ENCODE measurements at places on chromosomes 2 and 18. TPM values are rescaled to one million over a fixed set of nuclear protein-coding genes. Genes with fewer than 3 reads are reported as not detected.

The ADCYAP1 gene
- total RNA-seq: not detected

DNA sequence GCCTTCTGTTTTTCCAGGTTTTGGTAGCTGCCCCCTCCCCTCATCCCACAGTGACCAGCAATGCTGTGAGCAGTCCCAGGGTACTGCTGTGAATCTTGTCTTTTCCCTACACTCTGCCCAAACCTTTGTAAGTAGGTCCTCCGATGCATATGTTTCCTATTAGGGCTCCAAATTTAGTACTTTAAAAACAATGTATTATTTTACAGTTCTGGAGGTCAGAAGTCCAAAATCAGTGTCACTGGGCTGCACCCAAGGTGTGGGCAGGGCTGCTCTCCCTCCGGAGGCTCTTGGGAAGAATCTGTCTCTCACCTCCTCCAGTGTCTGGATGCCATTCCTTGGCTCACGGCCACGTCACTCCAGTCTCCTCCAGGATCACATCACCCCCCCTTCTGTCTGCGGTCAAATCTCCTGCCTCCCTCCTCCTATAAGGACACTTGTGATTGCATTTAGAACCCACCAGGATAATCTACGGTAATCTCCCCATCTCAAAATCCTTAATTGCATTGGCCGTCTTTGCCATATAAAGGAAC is 208.5 kb downstream of the SH3BP4 start:
- DNase-seq: no peak

GRCh38 chr2:152603166-152603565 is 114.1 kb downstream of the PRPF40A start:
- DNase-seq: no peak

The EPB41L3 gene
- total RNA-seq: 9.8 TPM

DNA sequence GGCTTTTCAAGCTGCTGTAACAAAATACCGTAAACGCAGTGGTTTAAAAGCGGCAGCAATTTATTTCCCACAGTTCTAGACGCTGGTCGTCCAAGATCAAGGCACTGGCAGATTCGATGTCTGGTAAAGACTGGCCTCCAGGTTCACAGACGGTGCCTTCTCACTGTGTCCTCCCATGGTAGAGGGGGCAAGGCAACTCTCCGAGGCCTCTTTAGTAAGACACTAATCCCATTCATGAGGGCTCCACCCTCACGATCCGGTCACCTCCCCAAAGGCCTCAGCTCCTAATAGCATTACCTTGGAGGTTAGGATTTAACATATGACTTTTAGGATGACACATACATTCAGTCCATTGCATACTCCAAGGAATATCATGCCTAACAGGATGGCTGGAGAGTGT is 117.2 kb downstream of the SH3RF3 start:
- no peak for DNase-seq

DNA sequence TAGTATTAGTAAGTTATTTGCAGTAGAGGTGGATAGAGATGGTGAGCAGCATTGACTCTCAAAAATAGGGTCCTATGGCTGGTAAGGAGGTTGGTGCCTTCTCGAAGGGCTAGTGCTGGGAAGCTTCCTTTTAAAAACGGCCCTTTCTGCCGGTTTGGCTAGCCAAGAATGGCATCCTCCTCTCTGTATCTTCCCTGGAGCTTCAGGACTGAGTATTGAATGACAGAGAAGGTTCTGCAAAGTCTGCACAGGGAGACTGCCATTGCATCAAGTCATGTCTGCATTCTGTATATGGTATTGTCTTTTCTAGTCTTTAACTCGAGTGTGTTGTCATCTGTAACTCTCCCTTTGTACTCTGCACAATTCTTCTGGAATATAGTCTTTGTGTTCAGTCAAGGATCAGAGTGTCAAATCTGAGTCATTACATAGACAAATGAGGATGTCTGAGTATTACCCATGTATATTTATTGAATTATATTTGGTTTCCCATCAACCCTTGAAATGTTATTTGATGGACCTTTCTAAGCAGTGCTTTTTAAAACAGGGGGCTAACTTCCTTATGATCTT is 1.1 kb downstream of the LDLRAD4 start:
- DNase-seq: no peak

The IL1R2 gene
- total RNA-seq: 99.6 TPM

DNA sequence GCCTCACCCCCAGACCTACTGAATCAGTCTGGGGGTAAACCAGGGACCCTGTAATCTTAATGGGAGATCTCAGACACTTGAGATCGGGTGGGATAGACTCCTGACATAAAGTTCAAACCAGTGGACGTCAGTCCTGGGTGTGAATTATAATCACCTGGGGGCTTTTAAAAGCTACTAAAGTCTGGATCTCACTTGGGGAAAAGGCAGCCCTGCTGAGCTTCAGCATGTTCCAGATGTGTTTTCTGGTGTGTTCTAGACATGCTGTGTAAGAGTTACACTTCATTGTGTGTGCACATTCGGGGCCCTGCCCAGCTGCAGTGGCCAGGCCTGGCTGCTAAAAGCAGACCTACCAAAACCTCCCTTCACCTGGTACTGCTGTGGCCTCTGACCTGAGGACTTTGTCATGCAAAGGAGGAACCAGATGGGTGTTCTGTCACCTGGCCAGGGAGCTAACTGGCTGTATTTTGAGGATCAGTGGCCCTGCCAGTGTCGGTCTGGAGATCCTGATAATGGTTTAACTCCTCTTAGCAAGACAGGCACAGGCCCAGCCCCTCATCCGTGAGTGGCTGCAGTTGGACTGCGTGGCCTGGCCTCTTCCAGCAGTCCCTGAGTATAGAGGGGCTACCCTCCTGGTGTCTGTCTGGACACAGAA is 10.6 kb downstream of the RRM2 start:
- no peak for DNase-seq

The BCL11A gene
- 20.5 TPM for total RNA-seq

- no peak for DNase-seq
Measured at GRCh38 chr2:197600306-197600705, 75.1 kb downstream of the RFTN2 start.

- no peak for DNase-seq
Measured at GRCh38 chr2:46692316-46692715, 213.0 kb downstream of the TMEM247 start.

DNA sequence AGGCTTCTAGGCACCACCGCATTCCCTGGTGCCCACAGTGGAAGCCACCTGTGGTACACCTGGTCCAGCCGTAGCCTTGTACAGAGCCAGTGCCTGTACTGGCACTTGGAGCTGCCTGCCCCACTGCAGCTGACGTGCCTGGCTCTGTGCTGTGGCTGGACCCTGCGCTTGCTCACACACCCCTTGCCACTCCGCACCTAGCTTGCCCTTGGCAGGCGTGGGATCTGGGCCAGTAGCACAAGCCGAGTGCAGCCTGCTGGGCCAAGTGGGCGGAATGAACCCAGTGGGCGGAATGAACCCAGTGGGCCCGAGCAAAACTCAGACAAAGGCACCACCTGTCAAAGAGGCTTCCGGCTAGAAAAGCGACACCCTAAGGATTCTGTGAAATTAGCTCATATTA is 126.3 kb downstream of the ARHGAP28 start:
- DNase-seq: no peak

GRCh38 chr18:5543036-5543680 is 639 bp downstream of the EPB41L3 start:
- DNase-seq: no peak

The MAP2 gene
- 12.5 TPM for total RNA-seq

The CAB39 gene
- 83.9 TPM for total RNA-seq

DNA sequence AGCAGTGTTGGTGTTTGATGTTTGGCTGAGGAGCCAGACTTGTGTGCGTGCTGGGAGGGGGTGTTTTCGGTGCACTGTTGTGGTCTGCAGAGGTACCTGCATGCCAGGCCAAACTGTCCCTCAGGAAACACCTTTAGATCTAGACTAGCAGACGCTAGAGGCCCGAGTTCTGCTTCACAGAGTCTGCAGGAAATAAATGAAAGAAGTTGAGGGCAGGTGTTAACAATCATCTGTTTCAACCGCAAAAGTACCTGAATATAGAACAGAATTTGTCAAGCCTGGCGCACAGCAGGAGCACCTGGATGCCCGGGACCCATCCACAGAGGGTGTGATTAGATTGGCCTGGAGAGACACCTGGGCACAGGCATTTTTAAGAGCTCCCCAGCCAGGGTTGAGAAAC is 40.5 kb upstream of the REL start:
- peak; percentile 11 for DNase-seq

The FOXI3 gene
- total RNA-seq: not detected

DNA sequence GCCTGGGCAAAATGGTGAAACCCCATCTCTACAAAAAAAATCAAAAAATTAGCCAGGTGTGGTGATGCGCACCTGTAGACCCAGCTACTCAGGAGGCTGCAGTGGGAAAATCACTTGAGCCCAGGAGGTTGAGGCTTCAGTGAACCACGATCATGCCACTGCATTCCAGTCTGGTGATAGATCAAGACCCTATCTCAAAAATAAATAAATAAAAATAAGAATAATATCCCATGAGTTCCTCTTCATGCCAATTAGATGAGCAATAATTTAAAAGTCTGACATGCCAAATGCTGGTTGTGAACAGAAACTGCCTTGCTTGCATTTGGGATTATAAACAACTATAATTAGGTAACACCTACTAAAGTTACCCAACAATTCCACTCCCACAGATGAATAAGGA is 22.1 kb upstream of the ANKRD44 start:
- DNase-seq: no peak

DNA sequence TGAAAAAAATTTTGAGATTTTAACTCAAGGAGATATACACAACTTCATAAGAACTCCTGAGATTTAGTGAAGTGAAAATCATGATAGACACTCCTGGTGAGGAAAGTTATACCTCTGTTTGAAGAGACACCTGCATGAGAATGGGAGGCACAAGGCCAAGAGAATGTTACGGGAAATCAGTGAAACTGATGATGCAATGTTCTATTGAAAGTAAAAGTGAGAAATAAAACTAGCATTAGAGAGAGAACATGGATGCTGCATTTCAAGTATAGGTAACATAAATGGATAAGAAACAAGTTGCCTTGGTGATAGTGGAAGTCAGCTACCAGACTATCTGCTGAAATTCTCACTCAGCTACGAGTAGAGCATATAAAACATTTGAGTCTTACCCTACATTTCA is 562.1 kb upstream of the FANCL start:
- DNase-seq: no peak

The C2orf76 gene
- 8.4 TPM for total RNA-seq

- no peak for DNase-seq
Measured at GRCh38 chr2:104028061-104028460, 825.9 kb upstream of the POU3F3 start.

DNA sequence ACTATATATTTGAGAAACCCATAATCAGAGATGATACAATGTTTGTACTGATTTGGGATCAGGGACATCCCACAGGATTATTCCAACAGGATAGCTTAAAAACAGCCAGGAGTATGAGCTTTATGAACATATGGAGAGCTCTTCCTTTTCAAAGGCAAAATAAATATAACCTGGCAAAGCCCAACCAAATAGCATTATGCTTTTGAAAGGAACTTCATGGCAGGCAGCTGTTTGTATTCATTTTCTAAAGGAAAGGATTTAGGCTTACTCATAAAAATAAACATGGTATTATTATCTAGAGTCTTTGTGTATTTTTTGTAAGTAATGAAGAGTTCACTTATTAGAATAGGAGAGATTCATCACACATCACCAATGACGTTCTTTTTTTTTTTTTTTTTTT is 44.4 kb downstream of the CCDC195 start:
- DNase-seq: peak; percentile 2

DNA sequence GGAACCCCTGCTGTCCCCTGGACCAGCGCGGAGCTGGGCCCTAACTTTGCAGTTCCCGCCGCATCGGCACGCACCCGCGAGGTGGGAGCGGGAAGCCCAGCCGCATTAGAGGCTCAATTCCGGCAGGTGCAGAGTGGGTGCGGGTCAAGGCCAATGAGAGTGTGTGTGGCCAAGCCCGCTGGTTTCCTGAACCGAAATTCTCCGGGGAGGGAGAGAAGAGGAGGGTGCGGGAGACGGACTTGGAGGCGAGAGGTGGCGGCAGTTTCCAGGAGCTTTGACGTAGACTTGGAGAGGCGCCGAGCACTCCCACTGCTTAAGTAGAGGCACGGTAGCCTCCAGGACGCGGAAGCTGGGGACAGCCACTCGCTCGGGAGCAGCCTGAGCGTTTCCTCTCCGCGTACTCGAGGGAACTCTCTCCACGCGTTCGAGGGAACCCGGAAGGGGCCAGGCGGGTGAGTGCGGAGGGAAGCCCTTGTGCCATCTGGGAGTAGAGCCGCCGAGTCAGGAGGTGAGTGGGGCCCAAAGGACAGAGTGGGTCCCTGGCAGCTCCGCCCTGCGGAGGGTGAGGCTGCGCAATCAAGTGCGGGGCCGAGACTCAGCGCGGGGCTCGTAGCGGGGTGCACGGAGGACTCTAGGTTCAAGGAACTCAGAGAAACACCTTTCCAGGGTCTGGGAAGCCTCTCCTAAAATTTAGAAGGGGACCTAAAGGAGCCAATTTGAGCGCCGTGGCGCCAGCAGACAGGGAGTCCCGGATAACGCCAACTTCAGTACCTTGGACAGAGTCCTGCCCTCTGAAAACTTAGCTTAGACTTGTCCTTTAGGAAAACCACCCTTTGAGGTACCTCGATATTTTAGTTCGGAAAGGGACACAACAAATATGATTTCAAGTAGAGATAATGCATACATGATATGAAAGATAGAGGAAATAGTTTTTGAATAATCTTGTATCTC is at the start of gene FAM237A:
Gene FAM237A (plus strand): TSS at position 413 of the 951 bp plus-strand sequence. CDS start 1,750 bp downstream, outside the sequence.
- DNase-seq: peak; percentile 85

The HIBCH gene
- 93.3 TPM for total RNA-seq

The GPR55 gene
- total RNA-seq: 0.37 TPM

DNA sequence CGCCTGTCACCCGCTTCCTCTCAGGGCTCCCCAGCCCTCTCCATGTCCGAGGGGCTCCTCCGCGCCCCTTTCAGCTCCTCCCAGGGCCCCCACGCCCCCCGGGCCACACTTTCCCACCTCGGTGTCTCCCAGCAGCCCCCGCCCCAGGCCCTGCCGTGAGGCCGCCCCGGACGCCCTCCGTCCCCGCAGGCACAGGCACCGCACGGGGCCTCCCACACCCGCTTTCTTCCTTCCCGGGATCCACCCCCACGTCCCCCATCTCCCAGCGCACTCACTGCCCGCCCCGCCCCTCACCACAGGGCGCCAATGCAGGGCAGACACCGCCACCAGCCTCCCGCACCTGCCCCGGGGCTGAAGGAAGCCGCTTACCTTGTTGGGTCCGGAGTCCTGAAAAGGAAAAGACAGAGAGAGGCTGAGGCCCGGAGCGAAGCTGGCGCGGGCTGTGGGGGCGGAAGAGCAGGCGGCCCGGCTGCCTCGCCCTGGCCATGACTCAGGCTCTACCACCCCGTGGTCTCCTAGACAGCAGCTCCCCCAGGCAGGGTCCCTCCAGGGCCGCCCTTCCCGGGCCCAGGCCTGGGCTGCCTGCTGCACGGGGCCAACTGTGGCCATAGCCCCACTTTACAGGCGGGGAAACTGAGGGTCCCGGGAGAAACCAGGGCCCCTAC is 37.7 kb downstream of the KIF1A start:
- DNase-seq: no peak

The KCNIP3 gene
- 1.6 TPM for total RNA-seq

The FKBP1B gene
- total RNA-seq: not detected

DNA sequence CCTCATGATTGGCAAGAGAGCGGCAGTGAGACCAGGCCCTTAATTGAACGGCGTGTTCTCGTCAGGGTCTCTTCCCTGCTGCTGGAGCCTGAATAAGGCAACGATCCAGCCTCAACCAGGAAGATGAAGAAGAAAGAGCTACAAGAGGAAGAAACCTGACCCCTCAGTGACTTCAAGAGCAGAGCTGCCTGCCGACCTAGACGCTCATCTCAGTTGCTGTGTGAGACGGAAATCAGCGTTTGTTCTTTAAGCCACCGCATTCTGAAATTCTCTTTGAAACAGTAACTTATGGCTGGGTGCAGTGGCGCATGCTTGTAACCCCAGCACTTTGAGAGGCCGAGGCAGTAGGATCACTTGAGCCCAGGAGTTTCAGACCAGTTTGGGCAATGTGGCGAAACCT is 29.6 kb upstream of the KCNG3 start:
- DNase-seq: peak; percentile 27

The ZNF385B gene
- total RNA-seq: 41.4 TPM

Measured in stomach (tissue), 19 donors.